ENCODE measurements at places on chromosomes 2 and 18. TPM values are rescaled to one million over a fixed set of nuclear protein-coding genes. Genes with fewer than 3 reads are reported as not detected.

The AKAIN1 gene
- total RNA-seq = not detected

The CYP20A1 gene
- total RNA-seq = 23.1 TPM

The CDK15 gene
- 0.19 TPM for total RNA-seq

The CDKL4 gene
- total RNA-seq = 0.10 TPM

The C2orf78 gene
- not detected for total RNA-seq

The CNGA3 gene
- not detected for total RNA-seq

The GPBAR1 gene
- total RNA-seq = not detected
